ENCODE measurements at places on chromosomes 4 and X. TPM values are rescaled to one million over a fixed set of nuclear protein-coding genes. Genes with fewer than 3 reads are reported as not detected.
A peak's percentile ranks its signal among the peaks of the same experiment; 100 is the strongest.

- no peak for ATAC-seq
Observed at GRCh38 chrX:21645431-21645830, 12.7 kb downstream of the KLHL34 start.

DNA sequence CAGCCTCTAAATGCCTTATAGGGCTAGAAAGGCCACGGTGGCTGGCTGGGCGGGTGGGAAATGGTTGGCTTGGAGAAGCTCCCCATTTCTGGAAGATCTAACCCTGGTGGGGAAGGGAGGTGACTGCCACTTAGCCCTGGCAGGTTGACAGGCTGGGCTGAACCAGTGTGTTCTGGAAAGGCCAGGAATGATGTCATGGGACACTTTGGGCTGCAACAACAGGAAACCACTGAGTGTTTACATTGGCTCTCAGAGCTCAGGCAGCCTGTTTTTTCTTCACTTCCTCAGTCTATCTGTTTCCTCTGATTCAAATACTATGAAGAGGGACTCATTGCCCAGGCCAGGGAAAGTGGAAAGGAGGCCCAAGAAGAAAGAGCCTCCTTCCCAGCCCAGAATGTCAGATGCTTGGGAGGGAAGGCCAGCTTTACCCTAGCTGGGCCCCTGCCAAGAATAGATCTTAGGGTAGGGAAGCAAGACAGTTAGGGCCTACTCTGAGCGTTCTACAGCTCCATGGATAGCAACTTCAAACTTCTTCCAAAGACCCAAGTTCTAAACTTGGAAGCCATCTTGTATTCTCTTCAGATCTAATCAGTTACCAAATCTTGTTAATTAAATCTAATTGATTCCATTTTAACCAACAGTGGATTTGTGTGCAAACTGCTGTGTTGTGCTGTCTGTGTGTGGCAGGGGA lies 65.8 kb upstream of the MSN start:
- peak; percentile 93 for ATAC-seq

- no peak for ATAC-seq
Observed at GRCh38 chr4:138389976-138390685, 148.0 kb upstream of the SLC7A11 start.

- no peak for ATAC-seq
Observed at GRCh38 chr4:181569553-181569952, 673.6 kb upstream of the TENM3 start.

DNA sequence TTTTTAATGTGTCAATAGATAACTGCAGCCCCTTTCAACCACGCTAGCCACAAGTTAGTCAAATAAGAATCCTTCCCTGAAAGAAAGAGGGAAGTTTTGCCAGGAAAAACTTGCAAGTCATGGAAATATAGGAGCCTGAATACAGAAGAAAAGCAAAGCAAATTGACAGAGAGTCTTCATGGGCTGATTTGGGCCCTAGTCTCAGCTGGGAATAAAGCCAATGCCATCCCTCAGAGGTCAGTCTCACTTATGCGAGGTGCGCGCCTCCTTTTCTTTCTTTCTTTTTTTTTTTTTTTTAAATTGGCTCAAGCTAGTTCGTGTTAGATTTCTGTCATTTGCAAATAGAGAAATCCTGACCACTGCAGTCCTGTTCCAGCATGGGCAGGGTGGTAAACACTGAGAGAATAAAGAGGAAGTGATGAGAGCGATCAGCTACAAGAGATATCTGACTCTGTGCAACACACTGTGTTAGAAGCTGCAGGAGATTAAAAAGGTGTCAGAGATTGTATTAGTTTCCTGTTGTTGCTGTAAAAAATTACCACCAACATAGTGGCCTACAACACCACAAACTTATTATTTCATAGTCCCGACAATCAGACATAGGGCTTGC lies 299.7 kb downstream of the LDB2 start:
- ATAC-seq = no peak

The CC2D2A gene
- 80.5 TPM for total RNA-seq
